NCI-H1436 treated with DMSO at 0.1 percent for 48 hours (cell line): ENCODE measurements at places on chromosomes 2 and 18.
A peak's percentile ranks its signal among the peaks of the same experiment; 100 is the strongest.

- DNase-seq = no peak
Observed at GRCh38 chr2:44328750-44329149, 32.5 kb downstream of the PREPL start.

DNA sequence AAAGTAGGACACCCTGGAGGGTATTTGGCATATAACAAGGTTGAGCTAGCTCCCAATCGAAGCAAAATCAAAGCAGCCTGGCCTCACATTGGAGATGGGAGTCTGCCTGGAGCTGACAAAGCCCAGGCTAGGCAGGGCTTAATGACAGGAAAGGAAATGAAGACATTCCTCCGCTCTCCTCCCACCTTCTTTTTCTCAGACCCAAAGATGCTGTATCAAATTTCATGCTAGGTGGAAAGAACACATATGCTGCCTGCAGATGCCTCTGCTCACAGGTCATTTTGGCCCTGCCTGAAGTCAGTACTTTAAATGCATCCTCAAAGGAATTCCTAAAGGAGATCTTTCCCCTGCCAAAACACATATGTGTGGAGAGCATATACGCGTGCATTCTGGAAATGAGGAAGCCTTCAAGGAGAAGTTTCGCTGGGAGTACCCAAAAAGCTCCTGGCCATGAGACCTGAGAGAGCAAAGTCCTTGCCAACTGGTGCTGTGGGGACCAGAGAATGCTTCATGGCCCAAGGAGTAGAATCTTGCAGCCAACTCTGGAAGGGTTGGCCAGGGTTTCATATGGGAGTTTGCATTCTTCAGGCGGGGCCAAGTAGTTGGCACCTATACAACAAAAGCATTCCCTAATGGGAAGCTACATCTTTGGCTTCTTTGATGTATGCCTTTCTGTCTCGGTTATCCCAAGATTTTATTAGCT is 88.0 kb downstream of the AQP4 start:
- no peak for DNase-seq

GRCh38 chr2:222604749-222605515 is 51.0 kb downstream of the FARSB start:
- no peak for DNase-seq

DNA sequence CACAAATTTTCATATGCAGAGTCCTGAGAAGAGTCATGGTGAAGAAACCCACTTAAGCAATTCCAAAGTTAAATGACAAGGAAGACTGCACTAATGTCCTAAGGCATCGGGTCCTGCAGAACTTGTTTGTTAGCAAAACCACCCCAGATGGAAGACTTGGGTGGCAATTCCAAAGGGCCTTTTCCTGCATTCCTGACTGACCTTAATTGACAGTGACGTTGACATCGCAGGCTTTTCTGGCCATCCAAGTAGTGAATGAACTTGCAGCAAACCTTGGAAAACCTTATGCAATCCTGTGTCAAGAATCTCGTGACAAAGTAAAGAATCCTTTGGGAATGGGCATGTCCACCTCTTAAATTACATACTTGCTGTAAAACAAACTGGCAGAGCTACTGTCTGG is 112.5 kb upstream of the SH3BP4 start:
- no peak for DNase-seq

- DNase-seq = no peak
Observed at GRCh38 chr18:49486134-49486533, 900 bp downstream of the C18orf32 start.

GRCh38 chr2:128611421-128612320 is 293.0 kb upstream of the HS6ST1 start:
- DNase-seq = no peak

- DNase-seq = no peak
Observed at GRCh38 chr2:20356042-20356441, 5.4 kb upstream of the PUM2 start.

GRCh38 chr2:16641509-16641908 is 24.1 kb downstream of the CYRIA start:
- DNase-seq = no peak

GRCh38 chr2:106004851-106005250 is 189.2 kb downstream of the UXS1 start:
- DNase-seq = no peak

- DNase-seq = no peak
Observed at GRCh38 chr2:115910270-115910669, 1467.8 kb downstream of the DPP10 start.

DNA sequence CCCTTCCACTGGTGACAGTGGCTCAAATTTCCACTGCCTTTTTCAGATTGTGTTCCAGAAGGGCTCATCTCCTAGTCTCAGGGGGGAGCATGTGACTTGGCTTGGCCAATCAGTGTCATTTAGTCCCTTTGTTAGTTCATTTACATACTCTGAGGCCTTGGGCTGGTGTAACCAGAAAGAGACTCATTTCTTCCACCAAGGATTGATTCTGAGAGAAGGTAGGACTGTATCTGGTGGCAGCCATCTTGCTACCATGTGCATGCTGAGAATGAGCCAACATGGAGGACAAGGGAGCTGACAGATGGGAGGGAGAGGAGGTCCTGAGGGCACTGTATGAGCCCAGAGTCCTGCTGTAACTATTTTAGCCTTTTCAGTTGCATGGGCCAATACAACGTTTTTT is 191.7 kb downstream of the THSD7B start:
- DNase-seq = no peak

- DNase-seq = no peak
Observed at GRCh38 chr2:71893646-71894045, 254.0 kb downstream of the CYP26B1 start.

GRCh38 chr2:114550895-114551793 is 108.7 kb downstream of the DPP10 start:
- DNase-seq = no peak

DNA sequence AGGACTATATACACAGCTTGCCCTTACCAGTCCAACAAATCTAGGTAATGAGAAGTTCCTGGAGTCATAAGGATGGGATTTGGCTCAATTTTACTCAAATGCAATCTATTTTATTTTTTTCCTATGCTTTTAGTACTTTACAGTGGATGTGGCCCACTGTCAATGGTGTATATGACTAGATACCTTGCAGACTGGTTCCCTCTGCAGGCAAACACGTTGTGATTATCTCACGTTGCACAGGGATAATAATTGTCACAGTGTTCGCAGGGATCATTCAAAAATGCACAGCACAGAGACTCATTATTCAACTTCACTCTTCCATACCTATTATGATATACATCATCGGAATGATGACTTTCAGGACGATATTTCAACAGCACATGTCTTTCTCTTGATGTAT is 359.7 kb downstream of the MBD2 start:
- DNase-seq = no peak

- DNase-seq = no peak
Observed at GRCh38 chr2:176272870-176273459, 3.7 kb downstream of the MTX2 start.

- no peak for DNase-seq
Observed at GRCh38 chr2:40150266-40150665, 301.6 kb downstream of the SLC8A1 start.

DNA sequence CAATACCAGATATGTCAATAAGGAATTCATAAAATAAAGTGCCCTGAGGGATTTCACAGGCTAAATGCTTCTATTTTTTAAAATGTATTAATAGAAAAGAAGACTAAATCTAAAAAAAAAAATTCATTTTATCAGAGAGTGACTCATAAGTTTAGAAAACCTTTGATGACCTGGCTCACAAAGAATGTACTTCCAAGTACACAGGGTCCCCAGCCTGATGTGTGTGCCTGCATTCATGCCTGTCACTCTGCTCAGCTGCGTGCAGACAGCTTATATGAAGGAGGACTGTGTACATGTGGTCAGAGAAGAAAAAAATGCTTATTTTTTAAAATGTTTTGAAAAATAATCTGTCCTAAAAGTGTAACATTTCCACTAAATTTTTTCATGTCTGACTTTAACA is 3.0 kb upstream of the CPS1 start:
- DNase-seq = no peak

DNA sequence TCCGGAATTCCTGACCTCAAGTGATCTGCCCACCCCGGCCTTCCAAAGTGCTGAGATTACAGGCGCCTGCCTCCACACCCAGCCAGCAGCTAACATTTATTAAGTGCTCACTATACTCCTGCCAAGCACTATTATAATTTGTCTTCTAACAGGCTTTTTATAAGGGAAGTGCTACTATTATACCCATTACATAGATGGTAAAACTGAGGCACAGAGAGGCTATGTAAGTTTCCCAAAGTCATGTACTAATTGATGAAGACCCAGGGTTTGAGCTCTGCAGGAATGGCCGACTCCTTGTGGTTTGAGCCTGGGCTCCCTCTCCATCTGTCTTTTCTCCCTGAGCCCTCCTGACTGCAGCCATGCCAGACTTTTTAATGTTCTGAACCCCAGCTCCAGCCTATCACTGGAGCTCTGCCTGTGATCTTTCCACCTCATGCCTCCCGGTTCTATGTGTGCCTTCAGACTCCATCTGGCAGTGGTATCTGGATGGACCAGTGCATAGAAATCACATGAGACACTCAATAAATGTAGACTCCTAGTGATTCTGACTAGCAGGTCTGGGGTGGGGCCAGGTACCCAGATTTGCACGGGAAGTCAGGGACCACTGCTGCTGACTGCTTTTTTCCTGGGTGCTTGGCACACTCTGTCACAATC is 197.1 kb downstream of the NEDD4L start:
- no peak for DNase-seq

GRCh38 chr2:54029721-54030395 is 59.1 kb upstream of the PSME4 start:
- no peak for DNase-seq

- DNase-seq = no peak
Observed at GRCh38 chr18:40531051-40531450, 1424.0 kb upstream of the PIK3C3 start.

DNA sequence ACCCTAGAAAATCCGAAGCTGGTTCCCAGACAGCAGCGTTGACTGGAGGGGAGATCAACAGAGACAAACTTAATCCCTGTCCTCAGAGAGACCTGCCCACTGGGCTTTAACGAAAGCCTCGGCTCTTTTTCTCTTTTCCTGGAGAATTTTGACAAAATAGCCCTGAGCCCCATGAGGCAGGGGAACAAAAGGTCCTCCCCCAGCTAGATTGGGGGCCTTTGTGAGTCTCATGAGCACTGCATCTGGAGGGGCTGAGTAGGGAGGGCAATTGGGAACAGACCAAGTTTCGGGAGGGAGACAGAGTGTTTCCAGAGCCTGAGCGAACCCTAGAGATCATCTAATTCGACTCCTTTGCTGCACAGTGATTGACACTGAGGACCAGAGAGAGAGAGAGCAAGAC is 123.9 kb upstream of the HAAO start:
- no peak for DNase-seq

- no peak for DNase-seq
Observed at GRCh38 chr2:178924817-178925216, 117.6 kb upstream of the TTN start.

GRCh38 chr2:239264838-239265651 is 135.8 kb downstream of the HDAC4 start:
- peak; percentile 24 for DNase-seq
